ENCODE measurements at places on chromosomes 3 and 15.

DNA sequence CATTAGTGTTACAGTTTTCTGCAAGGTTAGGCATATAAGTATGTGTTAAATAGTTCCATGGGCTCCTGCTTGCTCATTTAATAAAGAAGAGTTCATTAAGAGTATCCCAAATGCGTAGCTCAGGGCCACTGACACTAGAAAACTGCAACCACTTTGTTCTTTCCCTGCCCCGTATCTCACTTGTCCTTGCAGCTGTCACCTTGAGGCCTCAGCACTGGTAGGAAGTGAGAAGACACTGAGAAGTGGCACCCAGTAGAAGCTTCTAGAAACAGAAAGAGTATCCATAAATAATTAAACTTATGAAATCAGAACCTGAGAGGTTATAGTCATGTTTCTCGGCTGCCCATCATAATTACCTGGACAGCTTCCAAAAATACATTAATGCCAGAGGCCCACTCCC lies 266.0 kb downstream of the KCNMB2 start:
- no peak for DNase-seq

DNA sequence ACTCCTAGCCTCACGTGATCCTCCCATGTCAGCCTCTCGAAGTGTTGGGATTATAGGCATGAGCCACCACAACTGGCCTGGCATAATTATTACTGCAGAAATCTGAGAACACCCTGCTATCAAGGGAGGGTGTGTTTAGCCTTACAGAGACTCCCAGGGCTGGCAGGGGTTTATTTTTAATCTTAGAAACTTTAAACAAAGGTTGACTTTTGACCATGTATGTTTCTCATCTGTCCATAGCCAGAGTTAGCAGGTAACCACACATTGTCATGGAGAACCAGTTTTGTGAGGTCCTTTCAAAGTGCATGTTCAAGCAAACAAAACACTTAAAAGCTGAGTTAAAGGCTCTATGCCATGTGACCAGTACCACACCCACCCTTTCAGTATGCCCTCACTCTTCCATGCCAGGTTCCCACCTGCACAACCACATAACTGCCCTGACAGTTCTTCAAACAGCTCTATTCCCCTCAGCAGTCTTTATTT lies 11.1 kb downstream of the SIAH2 start:
- no peak for DNase-seq

DNA sequence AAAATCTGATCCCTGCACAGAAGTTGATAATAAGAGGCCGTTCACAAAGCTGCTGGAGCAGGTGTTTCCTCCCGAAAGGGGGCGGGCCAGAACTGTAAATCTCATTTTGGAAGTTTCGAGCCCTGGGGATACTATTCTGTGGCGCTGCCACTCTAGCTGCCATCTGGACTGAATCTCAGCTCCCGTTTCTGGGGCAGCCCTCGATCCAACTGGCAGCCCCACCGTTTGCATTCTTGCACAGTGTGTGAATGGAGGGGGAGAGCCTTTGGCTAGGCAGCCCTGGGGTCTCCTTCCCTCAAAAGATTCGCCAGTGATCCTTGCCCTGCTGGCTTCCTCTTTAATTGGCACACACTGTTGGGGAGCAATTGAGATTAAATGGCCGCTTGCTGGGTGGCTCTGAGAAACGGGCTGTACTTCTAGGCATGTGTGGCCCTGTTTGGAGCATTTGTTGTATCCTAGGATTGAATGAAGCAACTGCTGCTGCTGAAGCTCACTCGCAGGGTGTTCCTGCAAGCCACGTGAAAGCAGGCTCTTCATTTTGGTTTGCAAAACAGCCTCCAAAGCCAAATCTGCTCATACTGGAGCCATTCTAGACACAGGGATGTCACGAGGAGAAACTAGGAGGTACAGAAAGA lies 57.2 kb upstream of the TOPAZ1 start:
- no peak for DNase-seq

DNA sequence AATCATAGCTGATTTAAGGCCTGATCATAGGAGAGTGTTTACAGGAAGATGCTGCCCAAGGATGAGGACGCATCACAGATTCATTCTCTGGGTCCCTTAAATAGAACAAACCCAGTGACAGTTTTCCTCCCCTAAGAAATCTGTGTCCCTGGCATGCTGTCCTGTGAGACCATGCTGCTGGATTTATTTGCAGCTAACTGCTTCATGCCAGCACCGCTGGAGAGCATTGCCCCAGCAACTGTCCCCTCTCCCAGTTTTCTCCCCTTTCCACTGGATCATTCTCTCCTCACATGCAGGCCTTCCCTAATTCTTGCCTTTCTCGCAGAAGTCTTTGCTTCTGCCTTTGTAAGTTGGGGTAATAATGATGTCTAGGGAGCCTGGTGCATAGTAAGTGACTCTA lies 29.3 kb upstream of the DCP1A start:
- no peak for DNase-seq

DNA sequence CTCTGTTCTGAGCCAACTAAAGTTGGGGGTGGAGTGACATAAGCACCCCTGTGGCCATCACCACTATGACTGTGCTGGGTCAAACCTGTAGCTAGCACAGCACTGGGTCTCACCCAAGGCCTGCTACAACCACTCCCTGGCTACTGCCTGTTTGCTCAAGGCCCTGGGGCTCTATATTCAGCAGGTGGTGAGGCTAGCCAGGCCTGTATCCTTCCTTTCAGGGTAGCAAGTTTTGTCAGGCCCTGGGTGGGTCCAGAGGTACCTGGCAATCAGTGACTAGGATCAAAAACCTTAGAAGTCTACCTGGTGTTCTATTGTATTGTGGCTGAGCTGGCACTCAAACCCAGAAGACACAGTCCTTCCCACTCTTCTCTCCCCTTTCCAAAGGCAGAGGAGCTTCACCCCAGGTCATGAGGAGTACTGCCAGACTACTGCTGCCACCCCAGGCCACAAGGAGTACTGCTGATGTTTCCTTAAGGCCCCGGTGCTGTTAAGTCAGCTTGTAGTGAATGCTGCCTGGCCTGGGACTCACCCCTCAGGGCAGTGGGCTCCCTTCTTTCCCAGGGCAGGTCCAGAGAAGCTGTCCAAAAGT lies 170.8 kb downstream of the IGSF11 start:
- DNase-seq, result no peak

DNA sequence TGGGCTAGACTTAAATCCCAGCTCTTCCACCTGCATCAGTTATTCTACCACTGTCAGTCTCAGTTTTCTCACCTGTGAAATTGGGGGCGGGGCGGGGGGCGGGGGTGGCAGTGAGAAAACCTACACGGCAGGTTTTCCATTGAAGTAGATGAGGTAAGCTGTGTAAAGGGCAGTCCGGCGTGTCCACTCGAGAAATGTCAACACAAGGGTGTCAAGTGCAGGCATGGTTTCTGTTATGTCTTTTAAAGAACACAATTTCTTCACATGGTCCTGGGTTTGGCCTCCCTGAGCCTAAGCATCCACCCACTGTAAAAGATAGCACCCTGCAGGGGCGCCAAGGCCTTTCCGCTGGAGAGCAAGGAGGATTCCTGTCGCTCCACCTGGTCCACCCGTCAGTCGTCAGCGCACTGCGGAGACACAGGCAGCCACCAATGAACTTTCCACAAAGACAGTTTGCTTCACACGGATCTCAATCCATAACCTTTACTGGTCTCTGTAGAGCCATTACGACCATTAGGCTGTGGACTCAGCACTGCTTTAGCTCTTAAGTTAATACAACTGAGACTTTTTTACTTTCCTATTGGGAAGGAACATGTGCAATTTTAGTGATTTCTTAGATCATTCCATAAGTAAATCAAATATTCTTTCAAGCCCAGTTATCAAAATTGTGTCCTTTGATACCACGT lies 99.5 kb upstream of the FOXB1 start:
- DNase-seq, result no peak

DNA sequence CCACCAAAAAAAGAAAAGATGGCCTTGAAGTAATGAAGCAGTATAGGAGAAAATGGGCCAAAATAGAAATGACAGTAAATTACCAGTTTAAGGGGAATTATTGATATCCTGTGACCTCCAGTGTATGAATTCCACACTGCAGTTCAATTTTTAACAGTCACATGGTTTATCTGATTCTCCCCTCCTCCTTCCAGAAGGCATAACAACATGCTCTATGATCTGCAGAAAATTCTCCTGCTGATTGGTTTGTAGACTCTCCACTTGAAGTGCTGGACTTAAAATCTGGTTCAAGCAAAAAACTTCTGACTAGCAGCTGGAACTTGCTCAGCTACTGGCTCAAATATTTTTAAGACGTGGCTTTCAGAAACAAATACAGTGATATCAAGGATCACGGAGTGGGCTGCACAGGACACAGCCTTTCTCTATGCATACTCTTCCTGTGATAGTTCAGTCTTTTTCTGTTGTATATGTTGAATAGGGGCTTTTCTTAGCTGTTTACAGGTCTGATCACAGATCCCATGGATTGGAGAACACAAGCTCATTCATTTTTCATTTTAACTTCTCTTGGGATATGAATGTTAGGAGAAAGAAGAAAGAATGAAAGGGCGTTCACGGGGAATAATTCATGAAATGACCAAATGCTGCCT lies 211.5 kb downstream of the LSAMP start:
- no peak for DNase-seq

GRCh38 chr15:92672102-92672501 lies 16.5 kb upstream of the FAM174B start:
- DNase-seq, result no peak

DNA sequence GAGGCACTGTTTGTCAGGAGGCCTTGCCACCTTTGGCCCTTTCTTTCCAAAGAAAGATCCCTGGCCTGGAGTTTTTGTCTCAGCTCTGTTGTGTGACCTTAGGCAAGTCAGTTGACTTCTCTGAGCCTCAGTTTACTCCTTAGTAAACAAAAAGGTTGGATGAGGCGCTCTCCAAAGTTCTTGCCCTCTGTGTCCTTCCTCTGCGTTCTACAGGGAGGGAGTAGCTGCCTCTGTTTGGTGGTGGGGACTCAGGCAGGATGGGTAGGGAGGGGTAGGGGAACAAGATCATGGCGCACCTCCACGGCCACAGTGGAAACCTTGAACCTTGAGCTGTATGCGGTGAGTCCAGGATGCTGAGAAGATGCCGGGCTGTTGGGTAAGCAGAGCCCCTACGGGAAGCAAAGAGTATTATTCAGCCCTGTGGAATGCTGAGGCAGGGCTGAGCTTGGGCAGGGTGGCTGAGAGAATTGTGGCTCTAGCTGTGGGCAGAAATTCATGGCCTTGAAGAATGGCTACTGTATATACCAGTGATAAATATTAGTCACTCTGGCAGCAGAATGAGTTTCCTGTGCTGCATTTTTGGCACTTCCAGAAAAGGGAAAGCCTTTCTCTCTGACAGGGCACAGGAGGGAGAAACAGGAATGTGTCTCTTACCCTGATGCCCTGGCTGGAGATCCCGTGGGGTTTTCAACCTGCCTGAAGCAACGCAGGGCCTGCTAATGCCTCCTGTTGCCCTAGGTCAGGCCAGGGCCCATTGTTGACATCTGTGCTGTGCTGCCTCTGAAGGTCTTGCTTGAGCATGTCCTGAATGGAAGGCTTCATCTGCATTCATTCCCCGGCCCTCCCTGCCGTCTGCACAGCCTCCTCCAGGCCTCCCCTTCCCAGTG lies 39.9 kb downstream of the SMAD3 start:
- no peak for DNase-seq

GRCh38 chr3:16509721-16510619 lies 3.5 kb downstream of the RFTN1 start:
- DNase-seq, result no peak

DNA sequence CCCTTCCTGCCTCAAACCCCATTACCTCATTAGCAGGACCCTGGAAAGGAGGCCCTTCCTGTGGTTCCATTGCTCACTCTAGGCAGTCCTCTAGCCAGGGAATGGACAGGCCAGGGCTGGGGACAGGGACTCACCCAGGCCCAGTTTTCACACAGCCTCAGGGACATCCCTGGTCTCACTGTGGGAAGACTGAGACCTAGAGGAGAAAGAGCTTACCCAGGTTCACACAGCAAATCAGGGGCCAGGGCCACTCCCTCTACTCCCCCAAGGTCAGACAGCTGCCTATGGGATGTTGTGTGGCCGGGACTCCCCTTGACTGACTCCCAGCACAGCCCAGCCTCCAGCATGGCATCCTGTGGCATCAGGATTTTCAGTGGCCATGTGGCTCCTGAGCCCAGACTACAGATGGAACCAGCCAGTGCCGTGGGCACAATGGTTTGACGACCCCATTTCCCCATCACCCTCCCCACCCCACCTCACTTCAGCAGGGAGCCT lies 49.3 kb downstream of the ADAMTS7 start:
- DNase-seq, result no peak

- DNase-seq, result no peak
These were observed 29.8 kb upstream of the FAM98B start for GRCh38 chr15:38424101-38424552.

DNA sequence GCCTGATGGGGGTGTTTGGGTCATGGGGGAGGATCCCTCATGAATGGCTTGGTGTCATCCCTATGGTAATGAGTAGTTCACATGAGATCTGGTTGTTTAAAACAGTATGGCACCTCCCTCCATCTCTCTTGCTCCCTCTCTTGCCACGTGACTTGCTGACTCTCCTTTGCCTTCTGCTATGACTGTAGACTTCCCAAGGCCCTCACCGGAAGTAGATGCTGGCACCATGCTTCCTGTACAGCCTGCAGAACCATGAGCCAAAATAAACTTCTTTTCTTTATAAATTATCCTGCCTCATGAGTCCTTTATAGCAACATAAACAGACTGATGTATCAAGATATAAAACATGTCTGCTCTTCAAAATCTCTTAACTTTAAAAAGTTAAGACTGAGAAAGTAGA lies 96.1 kb downstream of the TFDP2 start:
- no peak for DNase-seq

DNA sequence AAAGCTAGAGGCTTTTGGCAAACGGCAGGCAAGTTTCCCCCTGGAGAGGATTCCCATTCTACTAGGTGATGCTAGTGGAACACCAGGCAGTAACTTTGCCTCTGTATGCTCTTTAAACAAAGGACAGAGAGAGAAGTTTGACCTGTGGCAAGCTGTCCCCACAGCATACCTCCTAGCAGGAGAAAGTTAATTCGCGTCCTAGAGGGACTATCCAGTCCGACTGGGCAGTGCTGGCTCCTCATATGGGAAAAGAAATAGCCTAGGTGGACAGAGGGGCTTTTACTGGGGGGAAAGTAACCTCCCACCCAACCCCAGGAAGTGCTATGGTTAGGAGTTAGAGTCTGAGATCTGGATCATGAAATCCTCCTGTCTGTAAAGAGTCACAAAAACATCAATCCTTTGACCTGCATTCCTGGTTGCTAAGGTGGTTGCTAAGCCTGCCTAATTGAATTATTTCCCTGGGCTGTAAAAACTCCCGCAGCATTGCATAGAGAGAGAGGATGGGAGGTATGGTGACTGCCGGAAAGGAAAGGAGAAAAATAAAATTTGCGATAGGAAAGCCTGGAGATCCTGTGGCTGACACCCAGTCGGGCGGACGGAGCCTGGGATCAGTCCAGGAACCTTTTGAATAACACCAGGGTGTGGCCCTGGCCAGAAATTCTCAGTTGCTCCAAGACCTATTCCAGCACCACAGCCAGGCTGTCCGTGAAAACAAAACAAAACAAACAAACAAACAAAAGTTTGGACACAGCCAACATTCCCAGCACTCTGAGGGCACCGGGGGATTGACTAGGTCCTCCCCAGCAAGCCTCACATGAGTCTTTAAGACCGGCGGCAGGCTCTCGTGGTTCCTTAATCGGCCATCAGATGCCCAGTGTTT lies 67.7 kb upstream of the ATP11B start:
- no peak for DNase-seq

- no peak for DNase-seq
These were observed 53.6 kb upstream of the GATA2 start for GRCh38 chr3:128546646-128547045.

- peak; percentile 3 for DNase-seq
These were observed 109.1 kb upstream of the LRIG1 start for GRCh38 chr3:66609660-66610561.
